ENCODE measurements at places on chromosomes 1 and 21. TPM values are rescaled to one million over a fixed set of nuclear protein-coding genes. Genes with fewer than 3 reads are reported as not detected.

The RC3H1 gene
- total RNA-seq, result 49.5 TPM

The LYPD8 gene
- not detected for total RNA-seq

The ALG6 gene
- 26.9 TPM for total RNA-seq

The IFI44L gene
- 16.7 TPM for total RNA-seq

The ADGRL4 gene
- not detected for total RNA-seq

The NCF2 gene
- total RNA-seq, result 5.9 TPM

The C1orf105 gene
- total RNA-seq, result not detected

The C1QTNF12 gene
- 4.1 TPM for total RNA-seq

The PTPN7 gene
- 597 TPM for total RNA-seq

The MMP23B gene
- total RNA-seq, result 0.93 TPM

All from activated T-helper 1 cell treated with anti-CD3 and anti-CD28 coated beads, Interleukin-12 subunit alpha, Interleukin-12 subunit beta, Interleukin-2, Interleukin-4 antibody, amounts not matched to agents 30 ng/mL and 10 ng/mL and 1 ng/mL, durations not matched to agents 14 hours and 24 hours and 36 hours (primary cell).